ENCODE measurements at places on chromosomes 2 and 18. TPM values are rescaled to one million over a fixed set of nuclear protein-coding genes. Genes with fewer than 3 reads are reported as not detected.
A peak's percentile ranks its signal among the peaks of the same experiment; 100 is the strongest.

The SMAD4 gene
- total RNA-seq, result 164 TPM

DNA sequence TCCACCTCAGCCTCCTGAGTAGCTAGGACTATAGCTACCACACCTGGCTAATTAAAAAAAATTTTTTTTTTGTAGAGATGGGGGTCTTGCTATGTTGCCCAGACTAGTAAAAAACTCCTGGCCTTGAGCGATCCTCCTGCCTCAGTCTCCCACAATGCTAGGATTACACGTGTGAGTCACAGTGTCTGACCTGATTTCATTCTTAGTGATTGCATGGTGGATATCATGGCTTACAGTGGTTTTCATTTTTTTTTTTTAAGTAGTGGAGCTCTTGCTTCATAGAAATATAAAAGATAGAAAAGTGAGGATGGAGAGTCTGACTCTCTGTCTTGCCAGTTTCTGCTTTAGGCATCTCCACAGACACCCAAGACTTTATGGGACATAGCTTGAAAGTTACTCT is 83.6 kb downstream of the CDC42EP3 start:
- no peaks in the 10 kb centered on the region for H3K36me3 ChIP-seq
- no peak overlapping the region for H3K27ac ChIP-seq
- H3K4me3 ChIP-seq, result no peak overlapping the region
- H3K27me3 ChIP-seq, result no peaks in the 10 kb centered on the region
- DNase-seq, result no peak
- peaks cover 33% of the 10 kb centered on the region for H3K4me1 ChIP-seq

- no peaks in the 10 kb centered on the region for H3K27me3 ChIP-seq
- H3K4me1 ChIP-seq, result peaks cover 34% of the 10 kb centered on the region
- H3K36me3 ChIP-seq, result no peaks in the 10 kb centered on the region
- no peak overlapping the region for H3K27ac ChIP-seq
- no peak for DNase-seq
Measured at GRCh38 chr2:219243291-219243761, 1.9 kb downstream of the GLB1L start.

GRCh38 chr18:9065864-9066263 is 36.6 kb upstream of the NDUFV2 start:
- no peaks in the 10 kb centered on the region for H3K36me3 ChIP-seq
- no peaks in the 10 kb centered on the region for H3K27me3 ChIP-seq
- no peak overlapping the region for H3K4me3 ChIP-seq
- no peak for DNase-seq

DNA sequence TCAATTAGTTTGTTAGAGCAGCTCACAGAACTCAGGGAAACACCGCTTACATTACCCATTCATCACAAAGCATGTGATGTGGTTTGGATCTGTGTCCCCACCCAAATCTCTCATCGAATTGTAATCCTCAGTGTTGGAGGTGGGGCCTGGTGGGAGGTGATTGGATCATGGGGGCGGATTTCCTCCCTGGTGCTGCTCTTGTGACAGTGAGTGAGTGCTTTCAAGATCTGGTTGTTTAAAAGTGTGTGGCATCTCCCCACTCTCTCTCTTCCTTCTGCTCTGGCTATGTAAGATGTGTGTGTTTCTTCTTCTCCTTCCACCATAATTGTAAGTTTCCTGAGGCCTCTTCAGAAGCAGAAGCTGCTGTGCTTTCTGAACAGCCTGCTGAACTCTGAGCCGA is 63.5 kb upstream of the AGPS start:
- no peaks in the 10 kb centered on the region for H3K27me3 ChIP-seq
- H3K36me3 ChIP-seq, result no peaks in the 10 kb centered on the region
- H3K27ac ChIP-seq, result no peak overlapping the region

DNA sequence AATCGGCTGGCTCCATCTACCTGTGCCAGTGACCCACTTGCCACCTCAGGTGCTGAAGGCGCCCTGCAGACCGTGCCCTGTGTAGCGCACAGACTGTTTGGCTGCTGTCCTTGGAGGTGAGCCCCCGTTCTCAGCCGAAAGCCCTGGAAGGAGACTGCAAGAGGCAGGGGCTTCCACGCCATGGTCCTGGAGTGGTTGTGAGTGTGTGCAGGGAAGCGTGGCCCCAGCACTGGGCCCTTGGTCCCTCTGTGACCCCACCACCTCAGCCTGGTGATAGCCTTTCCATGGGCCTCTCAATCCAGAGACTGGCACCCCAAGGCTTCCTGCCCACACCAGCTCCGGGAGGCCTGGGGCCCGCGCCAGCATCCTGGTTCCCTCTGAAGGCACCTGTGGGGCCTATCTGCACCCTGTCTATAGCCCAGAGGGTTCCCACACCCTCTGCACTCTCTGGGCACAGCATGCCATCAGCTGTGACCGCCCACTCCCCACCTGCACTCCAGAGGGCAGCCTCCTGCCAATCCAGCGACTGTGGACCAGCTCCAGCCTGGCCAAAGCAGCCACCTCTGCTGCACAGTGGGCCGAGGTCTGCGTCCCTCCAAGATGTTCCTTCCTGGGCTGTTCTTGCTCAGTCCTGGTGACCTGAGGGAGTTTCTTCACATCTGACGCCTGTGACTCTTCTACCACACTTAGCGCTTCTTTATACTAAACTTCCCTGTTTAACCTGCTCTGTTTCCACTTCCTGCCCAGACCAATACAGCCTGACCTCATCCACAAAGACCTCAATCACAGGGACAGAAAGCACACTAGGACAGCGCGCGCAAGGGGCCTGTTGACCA is 109.5 kb downstream of the EIPR1 start:
- H3K36me3 ChIP-seq, result no peaks in the 10 kb centered on the region
- H3K27me3 ChIP-seq, result no peaks in the 10 kb centered on the region
- no peak overlapping the region for H3K27ac ChIP-seq

DNA sequence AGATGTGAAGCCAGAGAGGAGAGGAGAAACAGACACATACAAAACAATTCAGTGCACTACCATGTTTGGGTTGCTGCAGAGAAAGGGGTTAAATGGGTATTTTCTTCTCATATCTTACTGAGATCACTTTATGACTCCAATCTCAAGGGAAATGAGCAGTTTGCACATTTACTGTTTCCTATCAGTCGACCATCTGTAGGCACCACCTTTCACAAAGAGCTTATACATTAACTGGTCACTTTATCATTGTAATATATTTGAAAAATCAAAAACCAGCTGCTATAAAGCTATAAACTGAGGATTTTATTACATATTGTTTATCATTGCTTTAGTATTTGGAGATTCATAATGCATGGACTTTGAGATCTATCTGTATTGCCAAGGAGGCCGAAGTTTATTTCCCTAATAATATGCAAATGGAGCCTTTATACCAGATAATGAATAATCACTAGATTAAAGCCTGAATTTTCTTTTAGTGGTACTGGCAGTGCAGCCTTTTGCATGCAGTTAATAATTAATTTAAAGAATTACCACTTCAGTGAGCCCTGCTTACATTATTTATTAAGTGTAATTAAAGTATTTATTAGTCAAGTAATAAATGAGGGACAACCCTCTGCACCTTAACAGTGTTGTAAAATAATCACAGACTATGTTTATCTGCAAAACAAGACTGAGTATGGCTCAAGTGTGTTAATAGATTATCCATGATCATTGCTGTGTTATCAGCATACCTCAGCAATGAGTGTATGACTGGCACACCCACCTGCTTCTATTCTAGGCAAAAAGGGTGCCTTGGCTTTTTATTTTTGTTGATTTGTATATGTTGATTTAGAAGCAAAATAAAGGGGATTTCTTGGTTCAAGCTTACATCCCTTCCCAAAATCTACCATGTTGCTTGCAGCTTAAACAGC is 167.7 kb upstream of the SLC14A2 start:
- H3K27ac ChIP-seq, result no peak overlapping the region
- no peaks in the 10 kb centered on the region for H3K27me3 ChIP-seq
- H3K4me1 ChIP-seq, result no peaks in the 10 kb centered on the region

- H3K27ac ChIP-seq, result no peak overlapping the region
Measured at GRCh38 chr2:36572719-36573059, 25.3 kb downstream of the FEZ2 start.

DNA sequence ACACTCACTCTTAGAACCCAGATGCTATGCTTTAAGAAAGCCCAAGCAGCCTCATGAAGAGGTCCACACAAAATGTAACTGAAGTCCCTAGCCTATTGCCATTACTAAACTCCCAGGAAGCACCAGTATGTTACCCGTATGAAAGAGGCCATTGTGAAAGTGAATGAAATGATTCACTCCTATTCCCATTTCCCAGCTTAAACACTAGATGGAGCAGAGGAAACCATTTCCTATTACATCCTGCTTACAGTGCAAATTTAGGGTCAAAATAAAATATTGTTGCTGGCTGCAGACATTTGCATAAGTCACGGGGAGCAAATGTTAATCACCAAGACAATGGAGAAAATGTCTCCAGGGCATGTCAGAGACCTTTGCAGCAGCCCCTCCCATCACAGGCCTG is 989.7 kb upstream of the CRIM1 start:
- no peaks in the 10 kb centered on the region for H3K4me1 ChIP-seq
- DNase-seq, result no peak
- no peak overlapping the region for H3K27ac ChIP-seq

GRCh38 chr2:216057688-216058193 is 23.9 kb downstream of the PECR start:
- peak; percentile 76 for DNase-seq
- H3K4me1 ChIP-seq, result peaks cover 16% of the 10 kb centered on the region
- peak overlapping the region; percentile 49 for H3K4me3 ChIP-seq
- peak overlapping the region; percentile 83 for H3K27ac ChIP-seq
- H3K27me3 ChIP-seq, result no peaks in the 10 kb centered on the region

The IL37 gene
- not detected for total RNA-seq

The NEURL3 gene
- not detected for total RNA-seq

- H3K4me1 ChIP-seq, result peaks cover 49% of the 10 kb centered on the region
- no peaks in the 10 kb centered on the region for H3K36me3 ChIP-seq
- H3K27me3 ChIP-seq, result no peaks in the 10 kb centered on the region
- H3K4me3 ChIP-seq, result peak overlapping the region; percentile 69
- H3K27ac ChIP-seq, result peak overlapping the region; percentile 99
Measured at GRCh38 chr2:96143848-96144480, 1.3 kb downstream of the DUSP2 start.

The RNF149 gene
- 121 TPM for total RNA-seq

GRCh38 chr2:144015036-144015435 is 504.9 kb downstream of the ZEB2 start:
- H3K27ac ChIP-seq, result no peak overlapping the region
- no peak for DNase-seq
- no peaks in the 10 kb centered on the region for H3K27me3 ChIP-seq

- no peak for DNase-seq
- H3K27ac ChIP-seq, result no peak overlapping the region
- no peaks in the 10 kb centered on the region for H3K27me3 ChIP-seq
- H3K4me1 ChIP-seq, result peaks cover 5% of the 10 kb centered on the region
- no peaks in the 10 kb centered on the region for H3K36me3 ChIP-seq
Measured at GRCh38 chr2:162342321-162342720, 1.6 kb upstream of the GCA start.

- no peak overlapping the region for H3K27ac ChIP-seq
- H3K4me1 ChIP-seq, result no peaks in the 10 kb centered on the region
- no peak for DNase-seq
- H3K27me3 ChIP-seq, result no peaks in the 10 kb centered on the region
- H3K4me3 ChIP-seq, result no peak overlapping the region
Measured at GRCh38 chr2:28664120-28664842, 87.3 kb upstream of the PPP1CB start.

DNA sequence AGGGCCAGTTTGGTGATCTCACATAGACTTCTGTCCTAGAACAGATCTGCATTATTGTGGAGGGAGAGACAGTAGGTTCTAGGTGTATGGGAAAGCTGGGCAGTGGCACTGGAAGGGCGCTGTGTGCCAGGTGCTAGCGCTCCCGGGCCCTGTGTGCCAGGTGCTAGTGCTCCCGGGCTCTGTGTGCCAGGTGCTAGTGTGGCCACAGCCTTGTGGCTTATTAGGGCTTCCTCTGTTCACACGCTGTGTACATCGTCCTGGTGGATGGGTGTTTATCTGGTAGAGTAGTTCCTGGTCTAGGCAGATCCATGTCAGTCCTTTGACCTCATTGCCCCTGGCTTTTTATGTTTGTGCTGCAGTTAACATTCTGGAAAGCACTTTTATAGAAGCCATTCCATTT is 263.4 kb downstream of the AGAP1 start:
- H3K27ac ChIP-seq, result no peak overlapping the region
- no peaks in the 10 kb centered on the region for H3K27me3 ChIP-seq
- no peak for DNase-seq
- no peaks in the 10 kb centered on the region for H3K36me3 ChIP-seq

- H3K4me1 ChIP-seq, result no peaks in the 10 kb centered on the region
- no peaks in the 10 kb centered on the region for H3K36me3 ChIP-seq
- no peaks in the 10 kb centered on the region for H3K27me3 ChIP-seq
- no peak overlapping the region for H3K27ac ChIP-seq
Measured at GRCh38 chr18:29838556-29838955, 1204.0 kb downstream of the DSC3 start.

- no peaks in the 10 kb centered on the region for H3K27me3 ChIP-seq
- H3K36me3 ChIP-seq, result no peaks in the 10 kb centered on the region
- H3K4me3 ChIP-seq, result no peak overlapping the region
- H3K4me1 ChIP-seq, result no peaks in the 10 kb centered on the region
- no peak for DNase-seq
Measured at GRCh38 chr2:59184276-59185020, 943.3 kb upstream of the FANCL start.

- no peak overlapping the region for H3K27ac ChIP-seq
- H3K4me1 ChIP-seq, result no peaks in the 10 kb centered on the region
- H3K36me3 ChIP-seq, result no peaks in the 10 kb centered on the region
- no peak overlapping the region for H3K4me3 ChIP-seq
- no peaks in the 10 kb centered on the region for H3K27me3 ChIP-seq
- no peak for DNase-seq
Measured at GRCh38 chr2:15684161-15685039, 92.7 kb downstream of the DDX1 start.

- H3K27ac ChIP-seq, result no peak overlapping the region
- H3K4me3 ChIP-seq, result no peak overlapping the region
- no peaks in the 10 kb centered on the region for H3K36me3 ChIP-seq
Measured at GRCh38 chr18:31744321-31745067, 16.2 kb downstream of the SLC25A52 start.

DNA sequence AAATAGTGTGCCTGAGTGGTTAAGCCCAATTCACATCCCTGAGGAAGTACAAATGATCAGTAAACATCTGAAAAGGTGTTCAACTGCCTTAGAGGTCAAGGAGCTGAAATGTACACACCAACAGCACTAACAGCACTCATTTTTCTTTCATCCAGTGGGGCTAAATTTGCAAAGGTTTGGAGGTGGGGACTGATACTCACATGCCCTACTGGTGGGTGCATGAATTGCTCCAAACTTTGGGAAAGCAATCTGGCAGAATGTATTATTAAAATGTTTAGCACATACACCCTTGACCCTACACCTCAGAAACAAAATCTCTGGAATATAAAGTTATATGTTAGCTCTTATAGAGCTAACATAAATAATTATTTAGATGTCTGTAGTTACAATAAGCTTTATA is 19.0 kb upstream of the FAM178B start:
- no peaks in the 10 kb centered on the region for H3K27me3 ChIP-seq
- H3K36me3 ChIP-seq, result no peaks in the 10 kb centered on the region
- no peak overlapping the region for H3K27ac ChIP-seq
- H3K4me3 ChIP-seq, result no peak overlapping the region
- no peak for DNase-seq

DNA sequence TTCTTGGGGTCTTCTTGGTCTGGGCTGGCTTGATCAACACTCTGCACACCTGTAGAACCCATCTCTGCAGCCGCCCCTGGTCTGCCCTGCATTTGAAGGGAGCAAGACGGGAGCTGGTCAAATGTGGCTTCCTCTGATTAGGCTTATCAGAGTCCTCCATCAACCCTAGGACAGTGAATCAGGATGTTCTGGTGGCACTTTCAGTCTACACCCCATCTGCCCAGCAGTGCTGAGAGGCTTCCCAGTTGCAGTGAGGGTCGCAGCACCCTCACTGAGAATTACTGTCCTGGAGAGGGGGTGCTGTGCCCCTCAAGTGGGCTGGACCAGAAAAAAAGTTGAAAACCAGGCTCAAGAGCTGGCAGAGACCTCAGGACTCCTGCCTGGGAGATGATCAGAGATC is 152.9 kb downstream of the DYSF start:
- H3K4me3 ChIP-seq, result no peak overlapping the region
- H3K27ac ChIP-seq, result no peak overlapping the region
- H3K27me3 ChIP-seq, result no peaks in the 10 kb centered on the region
- H3K4me1 ChIP-seq, result no peaks in the 10 kb centered on the region
